ENCODE measurements at places on chromosomes 3 and 15.

DNA sequence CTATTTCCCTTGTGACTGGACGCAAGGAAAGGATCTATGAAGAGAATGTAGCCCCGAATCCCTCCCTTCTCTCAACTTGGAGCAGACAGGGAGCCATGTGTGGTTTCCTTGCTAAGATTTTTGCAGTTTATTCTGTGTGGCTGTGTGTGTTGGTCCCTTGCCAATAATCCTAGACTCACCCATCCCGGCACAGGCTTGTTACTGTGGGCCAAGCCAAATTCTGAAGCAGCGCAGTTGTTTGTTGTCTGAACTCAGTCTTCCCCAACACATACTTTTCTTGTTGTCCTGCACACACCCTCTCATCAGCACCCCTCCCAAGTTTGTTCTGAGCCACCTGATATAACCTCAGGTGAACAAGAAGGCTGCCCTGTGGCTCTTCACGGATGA lies 193.3 kb upstream of the CTDSPL start:
- DNase-seq: no peak

DNA sequence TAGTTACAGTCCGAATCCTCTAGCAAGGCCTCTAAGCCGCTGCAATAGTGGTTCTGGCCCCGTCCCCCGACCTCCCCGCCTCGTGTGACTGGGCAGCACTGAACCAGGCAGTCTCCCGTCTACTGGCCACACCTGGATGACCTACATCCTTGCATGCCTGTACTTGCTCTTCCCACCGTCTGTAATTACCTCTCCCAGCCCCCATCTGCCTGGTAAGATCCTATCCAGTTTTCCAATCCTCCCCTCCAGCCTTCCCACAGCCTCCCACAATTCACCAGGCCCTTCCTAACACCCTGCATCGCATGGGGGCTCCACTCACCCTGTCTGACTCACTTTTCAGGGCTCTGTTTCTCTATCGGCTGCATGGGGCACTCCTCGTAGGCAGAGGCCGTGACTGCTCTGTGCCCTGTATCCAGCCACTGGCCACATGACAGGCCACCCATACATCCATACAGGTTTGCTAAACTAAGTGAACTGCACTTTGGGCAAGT lies 32.8 kb downstream of the XXYLT1 start:
- no peak for DNase-seq

DNA sequence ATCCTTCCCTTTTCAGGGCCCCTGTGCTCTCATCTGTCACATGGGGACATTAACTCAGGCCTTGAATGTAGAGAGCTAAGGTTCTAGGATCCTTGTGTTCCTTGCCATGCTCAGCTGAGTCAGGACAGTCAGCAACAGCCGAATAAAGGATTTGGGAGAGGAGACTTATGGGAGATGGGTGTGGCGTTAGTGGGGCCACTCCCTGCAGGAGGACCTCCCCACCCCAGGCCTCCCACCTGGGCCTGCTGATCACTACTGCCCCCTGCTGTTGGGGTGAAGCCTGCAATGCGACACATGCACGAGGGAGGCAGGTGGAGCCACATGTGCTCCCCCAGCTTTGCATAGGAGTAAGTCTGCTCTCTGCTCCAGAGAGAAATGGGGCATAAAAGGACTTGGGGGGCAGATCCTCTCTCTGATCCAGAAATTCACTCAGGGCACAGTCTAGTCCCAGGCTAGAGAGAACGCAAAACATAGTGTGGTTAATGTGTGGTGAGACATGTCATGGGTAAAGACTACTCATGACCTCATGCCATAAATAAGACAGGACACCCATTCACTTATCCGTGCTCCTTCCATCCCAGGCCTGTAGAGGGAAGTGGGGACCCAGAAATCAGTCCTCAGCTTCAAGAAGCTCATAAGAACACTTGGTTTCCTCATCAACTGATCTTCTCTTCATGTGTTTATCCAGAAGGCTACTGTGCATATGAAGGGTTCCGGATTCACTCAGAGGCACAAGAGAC lies 19.4 kb downstream of the RBP1 start:
- no peak for DNase-seq

GRCh38 chr3:193843474-193844301 lies 250.7 kb downstream of the OPA1 start:
- no peak for DNase-seq

GRCh38 chr3:1350885-1351284 lies 258.1 kb downstream of the CNTN6 start:
- no peak for DNase-seq

- DNase-seq: no peak
Observed at GRCh38 chr15:78394981-78395616, 42.9 kb upstream of the IREB2 start.

- DNase-seq: no peak
Observed at GRCh38 chr3:63817225-63817624, 1.9 kb upstream of the C3orf49 start.

DNA sequence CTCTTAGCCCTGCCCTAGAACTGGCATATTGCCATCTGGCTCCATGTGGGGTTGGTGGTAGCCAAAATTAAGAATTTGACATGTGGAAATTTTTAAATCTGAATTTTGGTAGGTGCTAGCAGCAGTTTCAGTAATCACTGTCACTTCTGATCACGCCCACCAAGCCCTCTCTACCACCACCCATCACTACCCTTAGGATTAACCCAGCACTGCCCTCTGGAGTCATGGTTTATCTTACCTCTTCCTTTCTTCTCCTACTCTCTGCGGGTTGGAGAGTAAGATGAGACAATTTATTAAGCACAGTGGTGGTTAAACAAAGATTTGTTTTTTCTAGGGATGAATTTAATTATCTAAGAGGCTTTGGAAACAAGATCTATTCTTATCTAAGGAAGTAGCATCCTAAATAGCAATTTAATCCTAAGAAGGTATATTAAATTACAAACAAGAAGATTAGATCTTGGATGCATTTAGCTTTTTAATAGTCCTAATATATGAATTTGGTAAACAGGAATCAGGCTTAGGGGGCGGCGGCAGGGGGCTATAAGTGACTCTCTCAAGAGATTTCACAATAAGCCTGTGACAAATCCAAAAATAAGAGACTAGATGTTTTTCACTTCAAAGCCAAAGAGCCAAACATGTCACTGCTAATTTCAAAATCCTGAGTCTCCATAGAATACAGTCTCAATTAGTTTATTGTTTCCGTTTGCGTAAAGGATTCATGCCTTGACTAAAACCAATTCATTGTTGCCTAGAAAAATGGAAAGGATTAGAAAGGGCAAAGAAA lies 498.4 kb upstream of the UBE2E2 start:
- DNase-seq: no peak

DNA sequence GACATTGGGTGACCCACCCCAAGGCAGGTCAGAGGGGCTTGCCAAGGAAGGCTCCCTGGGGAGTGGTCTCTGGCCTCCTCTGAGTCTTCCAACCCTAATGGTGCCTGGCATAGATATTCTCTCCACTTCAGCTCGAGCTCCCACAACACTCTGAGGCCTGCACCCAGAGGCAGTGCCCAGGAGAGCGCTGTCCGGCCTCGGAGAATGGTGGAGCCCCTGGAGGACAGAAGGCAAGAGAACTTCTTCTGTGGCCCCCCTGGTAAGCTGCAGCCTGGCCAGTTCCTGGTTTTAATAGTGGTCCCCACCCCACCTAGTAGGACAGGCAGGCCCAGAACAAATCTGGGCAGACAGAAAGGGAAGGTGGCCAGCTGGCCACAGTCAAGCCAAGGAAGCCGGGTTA lies 7.0 kb downstream of the DISP2 start:
- no peak for DNase-seq

GRCh38 chr3:78957456-78957855 lies 810.3 kb downstream of the ROBO1 start:
- DNase-seq: no peak

DNA sequence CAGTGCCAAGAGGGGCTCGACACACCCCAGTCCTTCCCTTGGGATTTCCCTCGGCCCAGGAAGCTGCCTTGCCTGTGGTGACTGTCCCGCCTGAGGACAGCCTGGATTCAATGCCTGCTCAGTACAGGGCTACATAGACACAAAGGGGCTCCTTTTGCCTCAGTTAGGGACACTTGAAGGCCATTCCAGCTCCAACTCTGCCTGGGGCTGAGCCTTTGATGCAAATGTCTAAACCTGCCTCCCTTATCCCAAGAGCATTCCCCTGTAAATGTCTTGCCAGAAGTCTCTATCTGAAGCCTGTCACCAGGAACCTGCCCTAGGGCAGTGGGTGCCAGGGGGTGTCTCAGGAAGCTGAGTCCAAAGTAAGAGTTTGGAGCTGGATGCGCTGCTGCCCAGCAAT lies 19.3 kb upstream of the LYSMD4 start:
- DNase-seq: no peak

DNA sequence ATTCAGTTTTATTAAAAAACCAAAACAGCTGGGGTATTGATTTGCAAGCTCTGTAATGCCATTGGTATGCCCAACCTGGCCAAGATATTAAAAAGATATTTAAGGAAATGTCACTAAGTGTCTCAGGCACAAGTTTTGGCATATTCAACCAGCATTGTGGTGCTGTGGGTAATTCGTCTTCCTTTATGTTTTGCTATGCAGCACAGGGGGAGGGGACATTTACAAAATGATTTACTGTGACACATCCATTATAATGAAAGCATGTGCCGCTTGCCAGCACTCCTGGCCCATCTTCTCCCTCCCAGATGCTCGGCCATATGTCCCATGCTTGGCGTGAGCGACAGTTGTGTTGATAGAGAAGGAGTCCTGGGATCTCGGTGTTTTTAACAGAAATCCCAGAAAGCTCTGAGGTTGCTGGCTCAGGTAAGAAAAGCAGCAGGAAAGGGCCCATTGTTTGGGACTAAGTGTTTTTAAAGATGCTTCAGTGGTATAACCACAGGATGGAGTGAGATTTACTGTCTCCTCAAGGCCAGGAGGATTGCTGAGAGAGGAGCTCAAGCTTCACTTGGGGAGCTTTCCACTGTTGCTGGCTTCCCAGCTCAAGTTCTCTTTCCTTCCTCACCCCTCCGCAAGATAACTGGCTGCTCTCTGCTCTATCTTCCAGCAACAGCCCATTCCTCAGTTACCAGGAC lies 158.2 kb upstream of the TSC22D2 start:
- no peak for DNase-seq

- no peak for DNase-seq
Observed at GRCh38 chr3:17680530-17680929, 61.9 kb downstream of the TBC1D5 start.

DNA sequence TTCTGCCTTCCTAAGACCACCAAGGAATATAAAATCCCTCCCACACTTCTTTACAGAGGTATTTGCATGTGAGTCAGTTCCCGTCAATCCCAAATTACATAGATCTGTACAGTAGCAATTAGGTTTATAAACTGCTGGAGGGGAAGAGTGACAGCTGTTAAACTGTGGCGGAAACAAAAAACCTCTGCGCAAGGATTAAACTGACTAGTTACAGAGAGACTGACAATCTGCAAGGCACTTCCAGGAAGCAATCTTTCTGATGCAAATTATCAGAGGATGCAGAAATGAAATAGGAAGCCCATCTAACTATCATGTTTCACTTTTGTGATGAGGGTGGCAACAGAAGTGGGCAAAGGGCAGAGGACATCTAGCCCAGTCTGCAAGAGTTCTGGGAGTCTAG lies 150.4 kb downstream of the RTP4 start:
- no peak for DNase-seq

GRCh38 chr3:57825116-57825515 lies 69.0 kb downstream of the SLMAP start:
- DNase-seq: no peak

DNA sequence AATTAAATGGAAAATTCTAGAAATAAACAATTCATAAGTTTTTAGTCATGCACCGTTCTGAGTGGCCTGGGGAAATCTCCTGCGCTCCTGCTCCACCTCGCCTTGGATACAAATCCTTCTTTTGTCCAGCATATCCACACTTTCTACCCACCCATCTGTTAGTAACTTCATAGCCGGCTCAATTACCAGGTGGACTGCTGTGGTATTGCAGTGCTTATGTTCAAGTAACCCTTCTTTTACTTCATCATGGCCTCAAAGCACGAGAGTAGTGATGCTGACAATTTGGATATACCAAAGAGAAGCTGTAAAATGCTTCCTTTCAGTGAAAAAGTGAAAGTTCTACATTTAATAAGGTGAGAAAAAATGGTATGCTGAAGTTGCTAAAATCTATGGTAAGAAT lies 142.3 kb upstream of the CHL1 start:
- no peak for DNase-seq

DNA sequence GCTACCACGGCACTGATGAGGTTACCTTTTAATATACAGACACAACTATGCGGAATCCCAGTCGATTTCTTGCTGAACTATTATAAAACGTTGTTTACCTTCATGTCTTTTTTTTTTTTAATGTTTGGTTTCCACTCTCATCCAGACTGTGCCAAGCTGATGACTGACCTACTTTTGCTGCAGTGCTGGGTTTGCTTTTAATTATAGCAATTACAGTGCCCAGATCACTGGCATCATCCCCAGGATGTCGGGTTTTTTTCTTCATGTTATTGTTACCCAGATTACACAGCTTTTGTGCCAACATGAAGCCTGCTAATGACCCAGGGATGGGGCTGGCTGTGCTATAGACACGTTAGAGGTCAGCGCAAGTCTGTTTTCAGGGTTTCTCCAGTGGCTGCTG lies 294.0 kb upstream of the ATP10A start:
- no peak for DNase-seq

DNA sequence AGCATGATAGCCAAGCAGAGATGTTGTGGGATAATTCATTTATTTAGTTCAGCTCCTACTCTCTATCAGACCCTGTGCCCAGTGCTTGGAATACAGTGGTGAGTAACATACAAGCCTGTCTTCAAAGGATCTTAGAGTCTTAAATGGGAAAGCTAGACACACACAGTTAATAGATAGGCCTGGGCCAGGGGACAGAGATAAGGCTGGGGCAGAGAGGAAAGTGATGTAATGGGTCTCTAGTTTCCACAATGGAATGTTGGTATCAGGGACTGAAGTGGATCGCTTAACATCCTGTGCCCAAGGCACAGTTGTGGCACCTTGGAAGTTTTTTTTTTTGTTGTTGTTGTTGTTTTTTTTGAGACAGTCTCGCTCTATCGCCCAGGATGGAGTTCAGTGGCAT lies 79.9 kb upstream of the POLG start:
- DNase-seq: no peak

DNA sequence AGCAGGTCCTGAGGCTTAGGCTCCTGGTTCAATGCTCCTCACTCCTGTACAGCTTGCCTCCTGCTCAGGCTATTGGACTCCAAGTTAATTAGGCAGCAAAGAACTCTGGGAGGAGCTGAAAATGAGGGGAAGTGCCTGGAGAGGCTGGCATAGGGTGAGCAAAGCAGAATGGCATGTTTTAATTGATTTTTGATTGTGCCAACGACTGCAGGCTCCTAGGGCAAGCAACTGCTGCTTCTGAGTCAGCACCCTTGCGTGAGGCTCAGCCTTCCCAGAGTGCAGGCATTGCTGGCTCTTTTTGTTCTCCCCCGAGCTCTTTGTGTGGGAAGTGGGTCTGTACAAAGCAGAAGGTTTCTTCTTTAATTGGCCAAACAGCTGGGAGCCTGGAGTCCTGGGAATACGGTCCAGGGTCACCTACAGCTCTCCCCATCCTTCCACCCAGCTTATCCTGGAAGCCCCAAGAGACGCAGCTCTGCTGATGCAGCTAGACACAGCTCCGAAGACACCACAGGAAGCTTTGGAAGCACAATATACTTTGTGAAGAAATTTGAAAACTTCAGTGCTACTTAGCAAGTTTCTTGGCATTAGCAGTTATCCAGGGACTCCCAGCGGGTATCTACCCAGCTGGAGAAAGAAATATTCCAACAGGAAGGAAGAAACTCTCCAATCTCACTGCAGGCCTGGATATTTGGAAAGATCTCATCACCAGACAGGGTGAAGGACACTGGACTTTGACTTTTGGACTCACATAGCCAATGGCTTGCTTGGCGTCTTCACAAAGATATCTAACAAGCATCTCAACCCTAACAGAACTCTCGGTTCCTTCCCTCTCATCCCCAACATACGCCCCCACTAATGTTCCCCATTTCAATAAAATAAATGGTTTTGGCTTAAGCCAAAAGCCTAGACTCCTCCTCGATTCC lies 76.8 kb downstream of the BDH1 start:
- DNase-seq: no peak

All from upper lobe of left lung (tissue), 6 donors.